ENCODE measurements at places on chromosomes 11 and 22.

DNA sequence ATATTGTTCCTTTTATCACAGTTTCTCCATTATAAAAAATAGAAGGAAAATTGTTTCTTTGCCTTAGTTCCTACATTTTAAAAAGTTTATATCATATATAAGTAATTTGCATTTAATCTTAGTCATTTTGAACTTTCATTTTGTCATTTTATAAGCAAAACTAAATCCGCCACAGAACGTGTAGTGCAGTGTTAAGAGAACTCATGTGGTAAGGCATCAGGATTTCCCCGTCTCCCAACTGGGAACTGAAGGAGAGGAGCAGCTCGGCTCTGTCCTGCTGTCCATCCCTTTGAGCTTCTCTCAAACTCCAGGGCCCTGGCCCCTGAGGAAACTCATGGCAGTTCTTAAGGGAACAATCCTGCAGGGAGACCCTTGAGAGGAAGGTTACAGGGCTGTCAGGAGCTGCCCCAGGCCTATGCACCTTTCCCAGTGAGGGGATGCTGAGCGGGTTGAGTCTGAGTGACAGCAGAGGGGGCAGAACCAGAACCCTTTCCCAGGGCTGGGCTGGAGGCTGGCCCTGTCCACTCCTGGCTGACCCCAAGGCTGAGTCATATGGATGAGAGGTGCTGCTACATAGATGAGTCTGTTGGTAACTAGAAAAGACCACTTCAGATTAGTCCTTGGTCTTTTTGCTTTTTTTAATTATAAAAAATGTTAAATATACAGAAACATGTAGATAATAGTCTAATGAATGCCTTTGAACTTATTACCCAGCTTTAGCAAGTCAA, 333.1 kb downstream of the TBC1D22A start:
- DNase-seq = no peak

GRCh38 chr22:27680636-27681035, 120.9 kb downstream of the MN1 start:
- DNase-seq = no peak

DNA sequence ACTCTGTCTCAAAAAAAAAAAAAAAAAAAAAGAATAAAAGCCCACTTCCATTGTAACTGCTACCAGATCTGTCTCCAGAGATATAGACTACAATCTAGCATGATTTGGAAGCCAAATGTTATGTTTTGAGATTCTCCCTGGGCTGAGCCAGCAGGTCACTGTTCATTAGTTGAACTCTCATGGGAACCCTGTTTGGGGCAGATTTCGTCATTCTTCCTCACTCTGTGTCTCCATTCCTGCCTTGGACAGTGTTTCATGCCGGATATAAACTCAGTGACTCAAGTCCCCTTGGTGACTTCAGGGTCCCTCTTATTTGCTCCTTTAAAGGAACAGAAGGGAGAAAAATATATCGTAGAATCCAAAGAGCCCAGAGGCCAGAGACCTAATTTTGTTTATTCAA, 378.1 kb downstream of the LARGE1 start:
- no peak for DNase-seq

DNA sequence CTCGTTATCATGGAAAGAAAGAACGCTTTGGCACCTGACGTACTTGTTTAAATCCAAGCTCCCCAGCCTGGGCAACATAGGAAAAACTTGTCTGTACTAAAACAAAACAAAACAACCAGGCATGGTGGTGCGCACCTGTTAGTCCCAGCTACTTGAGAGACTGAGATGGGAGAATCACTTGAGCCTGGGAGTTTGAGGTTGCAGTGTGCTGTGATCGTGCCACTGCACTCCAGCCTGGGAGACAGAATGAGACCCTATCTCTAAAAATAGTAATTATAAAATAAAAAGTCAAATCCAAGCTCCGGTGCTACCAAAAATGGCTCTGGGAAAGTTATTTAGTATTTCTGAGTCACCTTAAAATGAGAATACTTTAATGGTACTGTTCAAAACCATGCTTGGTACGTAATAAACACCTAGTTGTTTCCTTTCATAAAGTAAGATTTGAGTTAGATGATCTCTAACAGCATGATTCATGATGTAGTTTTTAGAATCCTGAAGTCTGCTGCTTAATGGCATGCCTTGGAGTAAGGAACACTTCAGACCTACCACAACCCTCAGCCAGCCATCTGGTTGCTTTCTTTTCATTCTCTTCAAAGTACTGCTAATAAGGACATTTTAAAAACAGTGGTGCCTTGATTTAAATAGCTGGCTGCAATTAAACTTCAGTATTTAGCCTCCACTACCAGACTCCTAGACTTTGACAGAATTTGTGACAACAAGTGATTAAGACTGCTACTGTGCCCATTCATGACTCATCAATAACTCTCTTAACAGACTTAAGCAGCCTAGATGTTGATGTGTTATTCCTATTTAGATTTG, 8.4 kb downstream of the PPME1 start:
- no peak for DNase-seq

- no peak for DNase-seq
These were observed 145.6 kb downstream of the FEZ1 start for GRCh38 chr11:125350206-125351032.

- no peak for DNase-seq
These were observed 56.6 kb upstream of the FDX1 start for GRCh38 chr11:110373051-110373702.

DNA sequence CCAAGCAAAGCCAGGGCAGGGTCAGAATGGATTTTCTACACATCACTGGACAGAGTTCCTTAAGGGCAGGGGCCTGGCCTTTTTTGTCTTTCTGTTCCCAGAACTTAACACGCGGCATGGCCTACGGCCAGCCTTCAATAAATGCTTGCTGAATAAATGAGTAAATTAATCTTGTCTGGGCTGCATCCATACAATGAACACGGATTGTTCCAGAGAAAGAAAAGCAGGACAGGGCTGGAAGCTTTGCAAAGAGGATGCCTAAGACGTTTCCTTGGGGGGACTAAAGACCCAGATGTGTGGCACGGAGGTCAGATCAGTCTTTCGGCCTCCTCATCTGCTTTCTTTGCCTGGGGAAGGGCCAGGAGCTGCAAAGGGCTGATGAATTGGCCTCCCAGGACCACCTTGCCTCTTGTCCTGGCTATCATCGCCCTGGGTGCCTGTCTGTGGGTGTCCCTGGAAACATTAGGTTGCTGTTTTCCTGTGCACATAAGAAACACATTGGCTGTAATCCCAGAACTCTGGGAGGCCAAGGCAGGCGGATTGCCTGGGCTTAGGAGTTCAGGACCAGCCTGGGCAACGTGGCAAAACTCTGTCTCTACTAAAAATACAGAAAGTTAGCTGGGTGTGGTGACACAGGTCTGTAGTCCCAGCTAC, 20.8 kb upstream of the RFPL3 start:
- no peak for DNase-seq

GRCh38 chr11:18264035-18264434, 2.0 kb upstream of the SAA1 start:
- DNase-seq = no peak

DNA sequence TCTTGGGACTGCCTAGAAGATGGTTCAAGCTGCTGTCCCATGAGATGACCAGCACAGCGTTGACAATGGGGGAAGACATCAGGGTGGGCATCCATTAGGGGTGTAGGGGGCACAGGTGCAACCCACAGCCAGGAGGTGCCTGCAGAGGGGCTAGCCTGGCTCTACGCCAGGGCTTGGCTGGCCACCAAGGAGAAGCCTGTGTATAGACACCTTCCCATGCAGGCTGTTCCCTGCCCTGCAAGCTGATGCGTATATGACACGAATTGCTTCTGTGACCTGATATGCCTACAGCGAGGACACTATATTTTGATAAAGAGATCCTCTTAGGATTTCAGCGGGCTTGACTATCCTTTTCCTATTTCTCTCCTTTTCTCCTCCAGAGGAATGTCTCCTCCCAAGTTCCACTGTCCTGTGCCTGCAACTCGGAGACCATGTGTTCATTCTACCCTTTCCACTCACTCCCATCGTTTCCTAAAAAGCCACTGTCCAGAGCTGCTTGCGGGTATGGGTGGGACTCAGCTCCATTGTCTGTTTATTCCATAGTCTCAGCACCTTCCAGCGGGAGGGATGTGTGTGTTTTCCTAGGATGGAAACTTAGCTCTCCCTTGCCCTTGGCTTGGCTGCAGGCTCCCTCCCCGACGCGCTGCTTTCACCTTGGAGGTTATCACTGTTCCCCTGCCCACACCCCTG, 56.1 kb downstream of the ST14 start:
- no peak for DNase-seq

DNA sequence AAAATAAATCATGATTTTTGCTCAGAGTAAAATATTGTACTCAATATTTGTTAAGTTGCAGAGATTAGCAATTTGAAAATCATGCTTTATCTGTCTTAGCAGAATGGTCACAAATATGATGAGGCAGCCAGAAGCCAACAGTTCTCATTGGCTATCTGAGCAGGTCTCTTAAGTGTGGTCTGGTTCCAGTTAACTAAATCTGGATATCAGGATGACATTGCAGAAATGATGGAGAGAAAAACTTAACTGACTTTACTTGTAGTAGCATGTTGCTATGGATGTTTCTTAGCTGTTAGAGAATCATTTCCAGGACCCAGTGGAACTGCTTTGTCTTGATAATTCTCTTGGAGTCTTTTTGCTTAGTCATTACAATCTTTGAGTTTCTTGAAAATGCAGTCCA, 1070.3 kb downstream of the JRKL start:
- no peak for DNase-seq

- no peak for DNase-seq
These were observed 17.6 kb downstream of the DGAT2 start for GRCh38 chr11:75786101-75786736.

- DNase-seq = no peak
These were observed 462.5 kb downstream of the AASDHPPT start for GRCh38 chr11:106540001-106540400.

DNA sequence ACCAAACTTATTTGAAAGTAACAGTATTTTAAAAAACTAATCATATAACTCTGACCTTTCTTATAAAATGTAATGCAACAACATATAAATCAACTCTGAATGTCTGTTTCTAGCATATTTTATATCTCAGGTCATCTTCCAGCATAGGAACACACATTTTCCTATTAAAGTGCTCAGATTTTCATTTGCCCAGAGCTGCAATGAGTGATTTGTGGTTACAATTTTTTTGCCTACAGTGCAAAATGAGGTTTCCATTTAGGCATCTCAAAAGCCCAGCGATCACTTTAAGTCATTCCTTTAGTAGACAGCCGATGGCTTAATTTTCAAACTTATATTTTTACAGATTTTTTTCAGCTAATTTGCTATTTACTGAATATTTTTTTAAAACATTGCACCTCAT, 1.0 kb downstream of the LYVE1 start:
- DNase-seq = no peak

DNA sequence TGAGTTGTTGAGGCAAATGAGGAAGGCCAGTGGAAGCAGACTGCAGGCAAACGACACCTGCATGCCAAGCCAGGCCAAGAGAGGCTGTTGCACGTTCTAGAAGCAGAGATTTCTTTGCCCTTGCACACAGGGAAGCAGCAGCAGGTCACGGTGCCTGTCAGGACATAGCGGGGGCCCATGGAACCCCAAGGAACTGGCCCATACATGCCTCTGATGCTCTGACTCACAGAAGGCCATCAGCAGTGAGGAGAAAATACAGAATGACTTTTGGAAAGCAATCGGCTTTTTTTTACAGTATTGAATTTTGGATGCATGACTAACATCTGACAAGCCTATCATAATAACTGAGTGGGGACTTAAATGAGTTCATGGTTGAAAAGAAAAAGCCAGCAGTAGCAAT, 123.9 kb downstream of the MPPED1 start:
- DNase-seq = no peak

DNA sequence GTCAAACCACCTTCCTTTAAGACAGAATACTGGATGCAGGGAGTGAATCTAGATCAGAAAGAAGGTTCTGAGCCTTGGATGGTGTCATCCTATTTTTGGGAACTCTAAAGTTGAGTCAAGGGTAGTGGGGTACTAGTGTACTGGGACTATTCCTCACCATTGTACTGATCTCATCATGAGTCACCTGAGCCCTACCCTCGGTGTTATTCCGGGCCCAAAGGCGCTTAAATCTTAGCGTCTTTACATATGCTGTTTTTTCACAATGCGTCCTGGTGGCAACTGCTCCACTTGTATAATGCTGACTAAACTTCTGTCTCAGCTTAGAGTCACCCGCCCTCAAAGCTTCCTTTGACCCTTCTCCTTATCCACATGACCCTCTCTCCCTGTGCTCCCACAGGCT, 25.3 kb upstream of the PATE1 start:
- DNase-seq = no peak

GRCh38 chr11:62554387-62555167, 8.0 kb upstream of the AHNAK start:
- no peak for DNase-seq

DNA sequence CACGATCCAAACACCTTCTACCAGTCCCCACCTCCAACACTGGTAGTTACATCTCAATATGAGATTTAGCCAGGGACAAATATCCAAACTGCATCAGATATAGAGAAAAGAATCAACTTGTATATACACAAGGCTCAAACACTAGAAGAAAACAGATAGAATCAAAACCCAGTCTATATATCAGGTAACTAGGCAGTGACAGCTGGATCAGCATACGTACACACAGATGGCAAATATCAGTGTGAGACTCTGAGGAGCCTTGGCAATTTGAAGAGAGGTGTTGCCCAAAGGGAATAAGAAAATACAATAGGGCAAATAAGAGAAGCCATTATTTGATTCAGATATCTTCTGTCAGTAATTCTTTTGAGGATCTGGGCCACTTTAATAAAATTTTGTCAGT, 951.3 kb upstream of the CHORDC1 start:
- DNase-seq = no peak

GRCh38 chr11:72676861-72677341, 2.7 kb upstream of the PDE2A start:
- peak; percentile 21 for DNase-seq

DNA sequence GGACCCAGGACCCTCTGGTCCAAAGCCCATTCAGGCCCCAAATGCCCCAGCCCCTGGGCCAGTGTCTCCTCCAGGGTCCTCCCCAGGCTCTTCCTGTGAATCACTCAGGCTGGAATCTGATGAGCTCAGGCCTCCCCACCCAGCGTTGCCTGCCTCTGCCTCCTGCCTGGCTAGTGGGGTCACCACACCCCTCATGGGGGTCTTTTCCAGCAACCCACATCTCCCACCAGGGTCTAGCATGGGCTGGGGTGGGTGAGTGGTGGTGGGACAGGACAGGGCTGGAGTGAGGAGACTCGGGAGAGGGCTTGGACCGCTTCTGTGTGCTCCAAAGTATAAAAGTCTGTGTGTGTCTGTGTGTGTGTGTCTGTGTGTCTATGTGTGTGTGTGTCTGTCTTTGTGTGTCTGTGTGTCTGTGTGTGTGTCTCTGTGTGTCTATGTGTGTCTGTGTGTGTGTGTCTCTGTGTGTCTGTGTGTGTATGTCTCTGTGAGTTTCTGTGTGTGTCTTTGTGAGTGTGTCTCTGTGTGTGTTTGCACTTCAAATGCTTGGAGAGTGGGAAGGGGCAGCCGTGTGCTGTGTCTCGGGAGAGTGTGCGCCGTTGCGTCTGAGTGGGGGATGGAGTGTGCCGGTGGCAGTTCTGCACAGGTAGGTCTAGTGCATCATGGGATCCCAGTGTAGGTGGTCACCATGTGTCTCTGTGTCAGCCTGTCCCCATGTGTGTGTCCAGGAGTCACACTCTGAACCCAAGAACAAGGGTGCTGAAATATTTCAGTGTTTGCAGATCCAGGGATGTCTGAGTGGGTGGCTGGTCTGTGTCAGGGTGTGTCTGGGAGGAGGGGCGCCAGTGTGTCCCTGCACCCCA, 8.8 kb downstream of the RIN1 start:
- no peak for DNase-seq

- DNase-seq = no peak
These were observed 492.6 kb downstream of the MIAT start for GRCh38 chr22:27149921-27150543.

GRCh38 chr11:95725196-95725595, 64.4 kb downstream of the FAM76B start:
- DNase-seq = no peak
